Stimulated activated CD8-positive, alpha-beta memory T cell treated with anti-CD3 and anti-CD28 coated beads, Interleukin-2, amount 100 ng/mL, for 48 hours (primary cell): ENCODE measurements at places on chromosomes 5 and 9.

DNA sequence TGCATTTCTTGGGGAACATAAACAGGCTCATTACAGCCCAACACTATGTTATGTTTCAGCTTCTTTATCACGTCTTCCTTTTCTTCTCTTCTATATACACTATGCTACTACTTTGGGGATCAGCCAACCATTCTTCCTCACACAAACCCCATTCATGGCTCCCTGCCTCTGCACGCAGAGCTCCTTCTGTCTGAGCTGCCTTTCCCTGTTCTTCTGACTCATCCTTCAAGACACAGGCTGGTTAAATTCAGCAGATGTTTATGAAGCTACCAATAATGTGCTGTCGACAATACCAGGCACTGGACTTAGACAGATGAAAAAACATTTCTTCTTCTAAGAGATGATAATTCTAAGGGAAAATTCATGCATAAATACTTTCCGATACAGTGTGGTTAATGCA is 102.5 kb upstream of the TXNDC8 start:
- DNase-seq = no peak

GRCh38 chr9:36154331-36154952 is 14.7 kb upstream of the CCIN start:
- DNase-seq = no peak

DNA sequence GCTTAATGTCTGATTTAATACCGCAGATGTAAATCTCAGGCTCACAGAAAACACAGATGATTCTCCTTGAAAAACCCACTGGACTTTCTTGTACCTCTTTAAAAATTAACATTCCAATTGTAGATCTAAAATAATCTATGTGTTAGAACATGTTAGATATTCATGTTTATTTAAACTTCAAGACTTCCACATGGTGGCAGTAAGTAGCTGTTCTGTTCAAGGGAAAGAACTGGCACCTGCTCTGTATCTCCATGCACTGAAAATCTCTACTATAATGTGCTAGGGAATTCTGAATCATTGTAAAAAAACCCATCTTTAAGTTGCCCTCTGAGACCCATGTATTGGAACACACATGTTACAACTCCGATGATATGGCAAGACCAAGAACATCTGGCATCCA is 366.9 kb downstream of the DMRTA1 start:
- no peak for DNase-seq

GRCh38 chr9:99474186-99474585 is 252.1 kb downstream of the SEC61B start:
- no peak for DNase-seq

- no peak for DNase-seq
Observed at GRCh38 chr5:106401561-106401960, 1269.2 kb downstream of the EFNA5 start.

DNA sequence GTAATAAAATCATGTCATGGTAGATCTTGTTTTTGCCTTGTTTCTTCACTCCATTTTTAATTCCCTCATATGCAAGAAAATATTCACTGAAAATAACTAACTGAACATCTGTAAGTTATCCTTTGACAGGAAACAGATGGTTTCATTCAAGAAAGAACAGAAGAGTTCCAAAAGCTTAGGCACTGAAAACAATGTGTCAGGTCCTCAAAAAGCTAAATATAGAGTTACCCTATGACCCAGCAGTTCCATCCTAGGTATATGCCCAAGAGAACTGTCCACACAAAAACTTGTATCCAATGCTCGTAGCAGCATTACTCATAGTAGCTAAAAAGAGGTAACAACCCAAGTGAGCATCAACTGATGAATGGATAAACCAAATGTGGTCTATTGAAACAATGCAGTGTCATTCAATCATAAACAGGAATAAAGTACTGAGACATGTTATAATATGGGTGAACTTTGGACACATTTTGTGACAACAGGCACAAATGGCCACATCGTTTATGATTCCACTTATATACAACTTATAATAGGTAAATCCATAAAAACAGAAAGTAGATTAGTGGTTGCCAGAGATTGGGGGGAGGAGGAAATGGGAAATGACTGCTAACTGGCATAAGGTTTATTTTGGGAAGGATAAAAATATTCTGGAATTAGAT is 231.0 kb downstream of the FRMD3 start:
- DNase-seq = no peak

DNA sequence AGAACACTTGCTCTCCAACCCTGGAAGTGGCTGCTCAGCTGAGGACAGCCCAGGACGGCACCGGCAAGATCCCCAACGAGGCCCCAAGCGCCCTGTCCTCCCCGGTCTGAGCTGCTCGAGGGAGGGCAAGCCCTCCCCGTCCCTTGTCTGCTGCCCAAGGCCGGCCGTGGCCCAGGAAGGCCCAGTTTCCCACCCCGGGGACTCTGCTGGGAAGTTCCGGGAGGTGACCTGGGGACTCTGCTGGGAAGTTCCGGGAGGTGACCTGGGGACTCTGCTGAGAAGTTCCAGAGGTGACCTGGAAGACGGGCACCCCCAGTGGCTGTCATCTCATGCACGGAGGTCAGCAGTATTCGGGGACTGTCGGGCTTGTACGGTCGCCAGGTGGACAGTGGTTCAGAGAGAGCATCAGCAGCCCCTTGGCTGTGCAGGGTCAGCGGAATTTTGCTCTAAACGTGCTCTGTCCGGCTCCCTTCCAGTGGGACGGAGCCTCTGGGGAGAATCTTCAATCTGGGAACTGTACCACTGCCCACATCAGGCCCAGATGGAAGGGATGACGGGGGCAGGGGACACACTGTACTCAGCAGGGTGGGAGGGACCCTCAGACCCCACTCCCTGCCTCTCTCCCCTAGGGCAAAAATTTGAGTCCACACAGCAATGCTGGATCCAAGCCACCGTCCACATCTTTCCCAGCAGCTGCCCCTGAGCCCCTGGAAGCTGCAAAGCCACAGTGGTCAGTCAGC is 7.2 kb downstream of the NACC2 start:
- DNase-seq = no peak

- DNase-seq = no peak
Observed at GRCh38 chr5:141208478-141208877, at the start of gene PCDHB12. PCDHB12 (plus strand) TSS chr5:141208719; CDS start chr5:141208908, 189 bp downstream.

DNA sequence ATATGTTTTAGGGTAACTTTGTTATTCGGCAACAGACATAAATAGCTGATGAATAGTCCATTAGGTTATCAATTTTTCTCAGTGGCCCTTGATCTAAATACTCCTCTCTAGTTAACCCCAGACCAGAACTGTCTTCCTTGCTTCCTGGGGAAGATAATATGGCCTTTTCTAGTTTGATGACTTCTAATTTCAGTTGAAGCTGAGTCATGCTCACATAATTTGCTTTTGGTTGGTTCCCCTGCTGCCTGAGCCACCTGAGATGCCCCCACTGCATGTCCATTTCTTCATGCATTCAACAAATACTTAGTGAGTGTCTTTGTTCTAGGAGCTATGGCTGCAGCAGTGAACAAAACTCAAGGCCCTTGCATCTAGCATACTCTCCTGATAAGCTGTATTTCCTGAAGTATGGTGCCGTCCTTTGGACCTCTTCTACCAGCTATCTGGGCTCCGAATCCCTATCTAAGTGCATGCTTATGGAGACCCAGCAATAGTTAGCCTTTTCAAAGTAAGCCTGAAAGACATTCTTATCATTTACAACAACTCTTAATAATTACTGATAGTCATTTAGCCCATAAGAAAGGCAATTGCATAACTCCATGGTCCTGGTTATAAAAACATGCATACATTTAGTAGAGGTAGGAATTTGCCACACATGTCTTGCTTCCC is 84.5 kb upstream of the SLC12A2 start:
- DNase-seq = no peak

DNA sequence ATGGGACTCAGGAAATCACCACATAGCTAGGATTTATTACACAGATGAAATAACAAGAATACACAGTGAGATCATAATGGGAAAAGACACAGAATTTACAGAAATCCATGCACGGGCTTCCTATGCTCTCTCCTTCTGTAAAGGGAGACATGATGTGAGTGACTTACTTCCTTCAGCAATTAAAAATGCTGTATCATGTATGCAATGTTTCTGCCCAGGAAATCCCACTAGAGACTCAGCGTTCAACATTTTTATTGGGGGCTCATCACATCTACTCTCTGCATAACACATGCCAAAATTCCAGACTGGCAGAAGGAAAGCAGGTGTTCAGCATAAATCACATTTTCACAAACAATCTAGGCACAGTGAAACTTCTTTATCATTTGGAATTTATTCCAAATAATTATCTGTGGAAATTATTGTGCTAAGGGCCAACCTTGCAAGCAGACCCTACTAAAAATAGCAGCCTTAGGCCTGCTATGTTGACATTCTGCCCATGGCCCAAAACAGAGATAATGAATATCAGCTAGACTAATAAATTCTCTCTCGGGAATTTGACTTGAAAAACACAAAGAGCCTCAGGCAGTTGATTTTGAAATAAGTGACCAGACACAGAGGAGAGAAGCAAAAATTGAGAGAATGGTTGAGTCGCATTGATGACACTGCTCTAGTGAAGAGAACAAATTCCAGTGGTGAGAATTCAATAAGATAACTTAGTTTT is 31.4 kb upstream of the SELENOP start:
- no peak for DNase-seq
